ENCODE measurements at places on chromosomes 1 and 21.

DNA sequence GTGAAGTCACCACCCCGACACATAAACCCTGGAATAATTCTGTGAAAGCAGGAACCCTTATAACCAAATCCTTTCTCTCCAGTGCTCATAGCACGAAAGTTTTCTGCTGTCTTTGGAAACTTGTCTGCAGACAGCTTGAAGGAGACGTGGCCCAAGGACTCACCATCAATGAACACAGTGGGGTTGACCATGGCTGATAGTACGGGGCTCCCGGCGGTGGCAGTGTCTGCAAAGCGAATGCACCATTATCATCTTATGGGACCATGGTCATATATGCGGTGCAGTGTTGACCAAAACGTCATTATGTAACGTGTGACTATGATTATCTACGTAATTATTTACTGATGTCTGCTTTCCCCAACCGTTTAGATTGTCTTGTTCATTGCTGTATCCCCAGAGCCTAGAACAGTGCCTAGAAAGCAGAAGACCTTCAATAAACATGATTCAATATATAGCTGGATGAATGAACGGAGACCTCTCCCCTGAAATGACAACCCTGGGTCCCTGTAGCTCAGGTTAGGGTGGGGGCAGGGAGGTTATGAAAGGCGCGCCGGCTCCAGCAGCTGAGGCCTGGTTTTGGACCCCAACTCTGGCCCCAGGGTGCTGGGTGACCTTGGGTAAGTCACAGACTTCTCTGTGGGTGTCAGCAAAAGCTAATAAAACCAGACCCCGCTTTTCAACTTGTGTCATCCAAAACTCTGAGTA, 128.4 kb upstream of the ZBTB40 start:
- DNase-seq: no peak

DNA sequence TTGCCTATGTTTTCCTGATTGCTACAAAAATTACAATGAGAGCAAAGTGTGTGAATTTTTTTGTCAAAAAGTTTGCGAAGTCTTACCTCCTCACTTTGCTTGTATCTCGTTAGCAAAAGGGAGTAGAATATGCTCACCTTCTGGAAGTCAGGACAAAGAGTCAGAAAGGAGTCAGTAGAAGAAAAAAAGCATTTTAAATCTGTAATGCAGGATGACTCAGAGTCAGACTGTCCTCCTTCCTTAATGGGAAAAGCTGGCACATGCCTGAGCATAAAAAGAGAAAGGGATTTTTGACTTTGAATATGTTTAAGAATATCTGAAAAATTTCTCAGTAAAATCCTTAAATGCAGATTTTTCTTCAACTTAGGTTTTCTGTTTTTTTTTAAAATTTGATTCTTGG, 14.2 kb upstream of the VN1R5 start:
- no peak for DNase-seq

GRCh38 chr1:241411776-241412338, 54.9 kb upstream of the RGS7 start:
- no peak for DNase-seq

- no peak for DNase-seq
These were observed 35.6 kb upstream of the SLC16A1 start for GRCh38 chr1:112991402-112992120.

- no peak for DNase-seq
These were observed 480.2 kb upstream of the RUNX1 start for GRCh38 chr21:35529171-35529863.

DNA sequence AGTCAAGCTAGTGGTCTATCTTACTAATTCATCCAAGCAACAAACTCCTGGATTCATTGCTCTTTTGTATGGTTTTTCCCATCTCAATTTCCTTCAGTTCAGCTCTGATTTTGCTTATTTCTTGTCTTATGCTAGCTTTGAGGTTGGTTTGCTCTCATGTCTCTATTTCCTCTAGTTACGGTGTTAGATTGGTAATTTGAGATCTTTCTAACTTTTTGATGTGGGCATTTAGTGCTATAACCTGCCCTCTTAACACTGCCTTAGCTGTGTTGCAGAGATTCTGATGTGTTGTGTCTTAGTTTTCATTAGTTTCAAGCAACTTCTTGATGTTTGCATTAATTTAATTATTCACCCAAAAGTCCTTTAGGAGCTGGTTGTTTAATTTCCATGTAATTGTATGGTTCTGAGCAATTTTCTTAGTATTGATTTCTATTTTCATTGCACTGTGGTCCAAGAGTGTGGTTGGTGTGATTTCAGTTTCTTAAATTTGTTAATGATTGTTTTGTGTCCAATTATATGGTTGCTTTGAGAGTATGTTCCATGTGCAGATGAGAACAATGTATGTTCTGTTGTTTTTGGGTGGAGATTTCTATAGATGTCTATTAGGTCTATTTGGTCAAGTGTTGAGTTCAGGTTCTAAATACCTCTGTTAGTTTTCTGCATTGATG, 154.6 kb downstream of the PLPPR5 start:
- no peak for DNase-seq

GRCh38 chr1:57934745-57935144, 510.9 kb upstream of the DAB1 start:
- DNase-seq: no peak

- no peak for DNase-seq
These were observed 1144.6 kb upstream of the TMPRSS15 start for GRCh38 chr21:19547951-19548840.

- peak; percentile 28 for DNase-seq
These were observed 78.4 kb upstream of the LRRN2 start for GRCh38 chr1:204763773-204764427.

DNA sequence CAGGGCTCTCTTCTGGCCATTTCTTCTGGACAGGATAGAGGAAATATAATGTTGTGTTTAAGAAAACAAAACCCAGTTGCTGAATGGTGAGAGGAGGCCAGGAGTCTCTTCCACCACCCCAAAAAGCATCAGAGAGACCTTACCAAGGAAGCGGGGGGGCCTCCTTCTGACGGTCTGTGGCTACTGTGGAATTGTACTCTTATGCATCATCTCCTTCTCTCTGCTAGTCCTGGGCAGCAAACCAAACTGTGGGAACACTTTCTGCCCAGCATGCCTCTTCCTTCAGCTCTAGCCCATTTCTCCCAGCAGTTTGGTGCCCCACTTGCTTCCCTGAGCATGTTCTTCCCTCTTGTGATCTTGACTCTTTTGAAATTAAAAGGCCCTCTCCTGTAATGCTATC, 157.7 kb downstream of the HHIPL2 start:
- DNase-seq: no peak

GRCh38 chr1:226128487-226129075, 58.0 kb downstream of the ACBD3 start:
- DNase-seq: no peak

GRCh38 chr1:159444511-159444910, 5.0 kb downstream of the OR10J1 start:
- no peak for DNase-seq

DNA sequence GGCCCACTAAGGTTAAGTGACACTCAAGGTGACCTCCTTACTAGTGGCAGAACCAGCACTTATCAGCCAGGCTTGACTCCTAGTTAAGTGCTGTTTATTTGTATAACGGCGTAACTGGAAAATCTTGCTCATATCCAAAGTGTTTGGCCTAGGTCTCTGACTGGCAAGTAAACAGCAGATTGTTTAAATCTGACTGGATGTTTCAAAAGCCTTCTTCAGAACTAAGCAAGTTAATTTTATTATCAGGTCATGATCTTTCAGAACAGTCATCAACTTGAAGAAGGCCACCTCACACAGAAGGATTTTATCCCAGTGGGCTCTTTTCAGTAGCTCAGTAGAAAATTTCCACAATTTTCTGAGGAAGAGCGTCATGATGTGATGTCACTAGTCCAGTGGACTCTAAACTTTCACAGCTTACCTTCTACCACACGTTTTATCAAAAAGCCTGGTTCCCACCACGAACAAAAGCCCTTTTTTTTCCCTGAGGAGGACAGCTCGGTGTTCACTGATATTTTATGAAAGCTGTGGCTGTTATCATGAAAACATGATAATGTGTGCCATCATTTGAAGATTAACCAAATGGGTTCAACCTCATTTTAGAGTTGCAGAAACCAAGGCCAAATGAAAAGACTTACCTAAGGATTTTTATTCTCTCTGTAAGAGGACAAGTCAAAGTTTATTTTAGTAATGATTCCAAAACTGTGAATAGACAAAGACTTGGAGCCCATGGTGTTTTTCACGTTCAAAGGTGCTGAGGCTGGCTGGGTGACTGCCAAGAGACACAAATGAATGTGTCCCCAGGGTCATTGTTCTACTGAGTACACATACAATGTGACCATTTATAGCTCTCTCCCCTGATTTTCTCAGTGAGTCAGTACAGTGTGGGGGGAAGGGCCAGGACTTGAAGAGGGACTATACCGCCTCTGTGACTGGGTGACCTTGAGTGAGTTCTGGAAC, 9.1 kb downstream of the SGIP1 start:
- no peak for DNase-seq

GRCh38 chr1:215599418-215600074, 32.4 kb downstream of the KCTD3 start:
- no peak for DNase-seq

GRCh38 chr1:179287946-179288345, 5.7 kb upstream of the SOAT1 start:
- no peak for DNase-seq

- DNase-seq: no peak
These were observed 92.9 kb upstream of the TSPAN2 start for GRCh38 chr1:115182012-115182715.

DNA sequence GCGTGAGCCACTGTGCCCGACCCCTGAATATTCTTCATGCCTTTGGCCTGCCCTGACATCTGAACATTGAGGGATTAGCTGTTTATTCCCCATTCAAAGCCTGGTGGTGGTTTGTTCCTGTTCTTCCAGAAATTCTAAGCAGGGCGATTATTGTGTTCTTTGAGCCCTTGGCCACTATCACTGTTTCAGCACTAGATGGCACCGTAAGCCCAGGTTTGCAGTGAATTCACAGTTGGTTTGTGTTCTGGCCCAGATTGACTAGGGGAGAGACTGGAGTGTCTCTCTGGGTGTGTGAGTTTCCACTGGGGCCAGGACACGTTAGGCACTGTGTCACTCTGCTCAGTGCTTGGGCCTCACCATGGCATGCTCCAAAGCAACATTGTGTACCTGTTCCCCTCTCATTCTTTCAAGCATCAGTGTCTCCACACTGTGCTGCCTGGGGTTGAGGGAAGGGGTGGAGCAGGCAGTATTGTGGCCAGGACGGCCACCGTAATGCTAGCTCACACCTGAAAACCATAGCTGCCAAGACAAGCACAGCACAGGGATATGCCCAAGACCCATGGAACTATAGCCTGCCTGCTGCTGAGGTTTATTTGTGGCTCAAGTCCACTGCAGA, 52.7 kb downstream of the PKN2 start:
- no peak for DNase-seq

- no peak for DNase-seq
These were observed 39.8 kb downstream of the SNAP47 start for GRCh38 chr1:227774821-227775661.

DNA sequence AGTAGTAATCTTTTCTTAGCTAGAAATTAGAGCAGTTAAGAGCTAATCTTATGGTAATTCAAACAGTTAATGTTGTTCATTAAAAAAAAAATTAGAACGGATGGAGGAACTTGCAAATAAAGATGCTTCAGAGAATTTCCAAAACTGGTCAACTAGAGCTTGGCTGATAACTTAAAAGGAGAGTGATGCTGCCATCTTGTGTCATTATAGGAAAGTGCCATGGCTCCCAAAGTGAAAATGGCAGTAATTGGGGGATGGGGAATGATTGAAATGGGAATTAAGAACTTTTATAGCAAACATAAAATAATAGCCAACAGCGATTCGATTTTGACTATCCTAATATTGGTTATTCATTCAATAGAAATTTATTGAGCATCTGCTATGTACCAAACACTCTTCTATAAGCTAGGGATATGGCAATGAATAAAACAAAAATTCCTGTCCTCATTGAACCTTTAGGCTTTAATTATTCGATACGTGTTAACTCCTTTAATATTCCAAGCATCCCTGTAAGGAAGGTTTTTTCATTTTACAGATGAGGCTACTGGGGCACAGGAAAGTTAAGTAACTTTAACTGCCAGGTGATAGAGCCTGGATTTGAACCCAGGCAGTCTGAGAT, 5.7 kb upstream of the PLPP3 start:
- no peak for DNase-seq

DNA sequence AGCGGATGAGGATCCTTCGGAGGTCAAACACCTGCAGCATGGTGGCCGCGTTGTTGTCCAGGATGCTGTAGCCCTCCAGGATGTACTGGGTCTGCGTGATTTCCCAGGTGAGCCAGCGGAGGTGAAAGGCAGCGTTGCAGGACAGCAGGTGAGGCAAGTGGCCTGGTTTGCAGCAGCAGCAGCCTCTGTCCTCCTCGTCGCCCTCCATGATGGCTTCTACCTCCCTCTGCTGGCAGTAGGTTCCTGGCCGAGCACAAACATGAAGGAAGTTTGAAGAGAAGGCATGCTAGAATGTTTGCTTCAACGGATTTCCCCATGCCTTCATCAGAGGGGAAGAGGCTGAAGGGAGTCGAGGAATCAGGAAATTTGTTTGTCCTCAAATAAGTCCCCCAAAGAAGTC, 74.7 kb downstream of the NTPCR start:
- no peak for DNase-seq
